Fibroblast of lung (primary cell): ENCODE measurements at places on chromosomes 6 and 20. TPM values are rescaled to one million over a fixed set of nuclear protein-coding genes. Genes with fewer than 3 reads are reported as not detected.
A peak's percentile ranks its signal among the peaks of the same experiment; 100 is the strongest.

GRCh38 chr6:35396991-35397390 lies 54.6 kb downstream of the PPARD start:
- peaks cover 4% of the 10 kb centered on the region for H3K4me1 ChIP-seq
- H3K27me3 ChIP-seq, result no peaks in the 10 kb centered on the region
- peak; percentile 34 for DNase-seq
- H3K27ac ChIP-seq, result no peak overlapping the region

- H3K27me3 ChIP-seq, result no peaks in the 10 kb centered on the region
- no peak overlapping the region for H3K4me3 ChIP-seq
- H3K36me3 ChIP-seq, result peaks cover 4% of the 10 kb centered on the region
- H3K4me1 ChIP-seq, result no peaks in the 10 kb centered on the region
- no peak overlapping the region for H3K27ac ChIP-seq
These were observed 48.8 kb downstream of the MAPK14 start for GRCh38 chr6:36076178-36077063.

DNA sequence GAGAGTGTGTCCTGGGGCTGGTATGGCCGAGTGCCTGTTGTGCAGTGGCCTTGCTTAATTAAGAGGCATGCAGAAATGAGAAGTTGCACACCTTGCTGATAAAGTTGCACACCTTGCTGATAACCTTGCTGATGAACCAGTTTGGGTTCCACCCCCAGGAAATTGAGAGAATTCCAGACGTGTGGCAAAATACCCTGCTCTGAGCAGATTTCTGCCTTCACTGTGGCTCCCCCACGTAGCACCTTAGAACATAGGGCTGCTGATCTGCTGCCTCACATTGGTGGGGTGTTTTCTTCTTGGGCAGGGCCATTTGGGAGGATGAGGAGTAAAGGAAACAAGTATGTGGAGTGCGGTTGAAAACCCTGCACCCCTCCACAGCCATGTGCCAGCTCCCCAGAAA lies 22.5 kb upstream of the ADRM1 start:
- no peaks in the 10 kb centered on the region for H3K4me1 ChIP-seq
- H3K36me3 ChIP-seq, result peaks cover 4% of the 10 kb centered on the region
- no peak overlapping the region for H3K27ac ChIP-seq

- no peaks in the 10 kb centered on the region for H3K27me3 ChIP-seq
- no peak overlapping the region for H3K4me3 ChIP-seq
- H3K4me1 ChIP-seq, result peaks cover 2% of the 10 kb centered on the region
- no peak for DNase-seq
- H3K36me3 ChIP-seq, result no peaks in the 10 kb centered on the region
These were observed 44.9 kb downstream of the MDFI start for GRCh38 chr6:41683273-41683522.

DNA sequence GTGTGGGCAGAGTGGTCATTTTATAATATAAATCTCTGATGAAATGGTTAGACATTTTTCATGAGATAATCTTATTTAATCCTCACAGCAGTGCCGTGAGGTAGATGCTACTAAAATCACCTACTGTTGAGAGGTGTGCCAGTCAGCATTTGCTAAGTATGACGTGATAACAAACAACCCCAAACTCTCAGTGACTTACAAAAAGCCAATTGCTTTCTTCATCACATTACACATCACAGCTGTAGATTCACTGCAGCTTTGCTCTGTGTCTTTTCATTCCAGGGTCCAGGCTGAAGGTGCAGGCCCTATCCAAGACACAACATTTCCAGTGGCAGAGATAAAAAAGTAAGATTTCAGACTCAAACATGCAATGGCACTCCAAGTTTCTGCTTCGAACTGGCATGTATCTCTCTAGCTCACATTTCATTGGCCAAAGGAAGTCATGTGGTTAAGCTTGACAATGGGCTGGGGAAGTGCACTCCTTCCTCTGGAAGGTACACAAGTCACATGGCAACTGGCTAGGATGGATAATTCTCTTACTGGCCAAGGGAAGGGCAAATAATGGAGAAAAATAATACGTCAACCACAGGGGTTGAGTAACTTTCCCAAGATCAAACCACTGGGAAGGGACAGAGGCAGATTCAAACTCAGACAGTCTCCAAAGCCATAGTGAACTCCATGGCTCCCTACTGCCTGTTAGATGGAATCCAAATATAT lies 69.5 kb upstream of the EPB41L1 start:
- no peaks in the 10 kb centered on the region for H3K27me3 ChIP-seq
- H3K4me1 ChIP-seq, result peaks cover 6% of the 10 kb centered on the region
- H3K36me3 ChIP-seq, result no peaks in the 10 kb centered on the region
- H3K4me3 ChIP-seq, result no peak overlapping the region
- H3K27ac ChIP-seq, result no peak overlapping the region

GRCh38 chr20:17762243-17762872 lies 62.6 kb downstream of the BANF2 start:
- H3K4me3 ChIP-seq, result no peak overlapping the region
- no peak overlapping the region for H3K27ac ChIP-seq
- no peaks in the 10 kb centered on the region for H3K36me3 ChIP-seq

DNA sequence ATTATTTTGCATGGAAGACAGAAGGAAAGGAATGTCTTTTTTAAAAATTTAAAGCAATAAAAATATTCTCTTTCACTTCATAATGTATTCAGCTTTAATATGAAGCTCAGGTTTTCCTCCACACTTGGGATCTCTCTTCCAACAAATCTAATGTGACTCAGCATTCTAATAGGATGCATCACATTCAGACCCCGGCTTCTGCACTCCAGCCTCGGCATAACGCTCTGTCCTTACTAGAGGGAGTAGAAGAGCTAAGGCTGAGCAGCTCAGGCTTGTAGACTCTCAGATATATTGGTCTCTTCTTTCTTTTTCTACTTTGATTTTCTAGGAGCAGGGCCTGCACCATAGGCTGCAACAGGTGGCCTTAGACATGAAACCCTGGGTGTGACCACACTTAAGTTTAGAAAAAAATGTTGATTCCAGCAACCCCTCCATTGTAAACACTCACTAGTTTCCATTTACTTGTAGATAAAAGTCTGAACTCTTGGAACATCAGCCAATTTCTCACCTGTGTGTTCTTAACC lies 161.7 kb downstream of the PAK5 start:
- H3K27ac ChIP-seq, result no peak overlapping the region
- no peaks in the 10 kb centered on the region for H3K4me1 ChIP-seq
- H3K36me3 ChIP-seq, result no peaks in the 10 kb centered on the region

The CNR1 gene
- not detected in 2 replicates for polyA plus RNA-seq

The GSTA3 gene
- polyA plus RNA-seq, result not detected in 2 replicates

The SH3BGRL2 gene
- polyA plus RNA-seq, result 1.5 and 2.8 TPM in 2 replicates

The TFAP2D gene
- polyA plus RNA-seq, result not detected in 2 replicates

The CRIP3 gene
- not detected in 2 replicates for polyA plus RNA-seq

The GJA1 gene
- 77.8 and 274 TPM in 2 replicates for polyA plus RNA-seq

The MOCS1 gene
- 8.4 and 11.6 TPM in 2 replicates for polyA plus RNA-seq
